ENCODE measurements at places on chromosomes 5 and 9. TPM values are rescaled to one million over a fixed set of nuclear protein-coding genes. Genes with fewer than 3 reads are reported as not detected.

Gene NMUR2
- polyA plus RNA-seq, result 0.02 TPM

Gene ENG
- 32.9 TPM for polyA plus RNA-seq

Gene ANKRD18B
- polyA plus RNA-seq, result not detected

Gene SMIM33
- not detected for polyA plus RNA-seq

Gene LCP2
- polyA plus RNA-seq, result 2.6 TPM

Gene RFK
- 13.7 TPM for polyA plus RNA-seq

Gene PAX5
- polyA plus RNA-seq, result 0.04 TPM

Gene KIF24
- polyA plus RNA-seq, result 0.38 TPM

Gene TMEM171
- 0.27 TPM for polyA plus RNA-seq

Gene GFPT2
- 3.4 TPM for polyA plus RNA-seq

Gene PFN3
- not detected for polyA plus RNA-seq

Gene SLC34A1
- polyA plus RNA-seq, result not detected

Gene ACOT12
- polyA plus RNA-seq, result not detected

Gene PHF24
- polyA plus RNA-seq, result 0.11 TPM

Gene OR13D1
- not detected for polyA plus RNA-seq

Gene PPP1R26
- 14.9 TPM for polyA plus RNA-seq

Gene EPB41L4B
- 36.8 TPM for polyA plus RNA-seq

Gene EQTN
- 0.33 TPM for polyA plus RNA-seq

Gene ENHO
- 1.7 TPM for polyA plus RNA-seq

Gene PDCD1LG2
- 0.08 TPM for polyA plus RNA-seq

Gene NPR3
- polyA plus RNA-seq, result 0.38 TPM

Gene ZNG1F
- 35.5 TPM for polyA plus RNA-seq

Gene GDA
- polyA plus RNA-seq, result 11.6 TPM

Gene KIF4B
- not detected for polyA plus RNA-seq

Gene PITX1
- polyA plus RNA-seq, result 0.15 TPM

Gene ASPN
- 0.53 TPM for polyA plus RNA-seq

Gene ECM2
- polyA plus RNA-seq, result 0.76 TPM

Gene CCNI2
- polyA plus RNA-seq, result 1.8 TPM

Gene FST
- 0.45 TPM for polyA plus RNA-seq

Gene RASGRF2
- 2.7 TPM for polyA plus RNA-seq

Gene KIAA1191
- polyA plus RNA-seq, result 28.7 TPM

Gene DOCK8
- polyA plus RNA-seq, result 2.9 TPM

Gene CAMK4
- 0.12 TPM for polyA plus RNA-seq

Gene SLC46A2
- not detected for polyA plus RNA-seq

Gene RNF183
- 1.5 TPM for polyA plus RNA-seq

Gene RNF208
- 20.7 TPM for polyA plus RNA-seq
